CD4-positive, alpha-beta T cell treated with Interferon alpha-2 for 1 hour (primary cell): ENCODE measurements at places on chromosomes 3 and 15.
A peak's percentile ranks its signal among the peaks of the same experiment; 100 is the strongest.

GRCh38 chr15:39327005-39327730 lies 253.7 kb upstream of the THBS1 start:
- DNase-seq, result peak; percentile 8

- no peak for DNase-seq
These were observed 742.0 kb upstream of the LMCD1 start for GRCh38 chr3:7759630-7760029.

DNA sequence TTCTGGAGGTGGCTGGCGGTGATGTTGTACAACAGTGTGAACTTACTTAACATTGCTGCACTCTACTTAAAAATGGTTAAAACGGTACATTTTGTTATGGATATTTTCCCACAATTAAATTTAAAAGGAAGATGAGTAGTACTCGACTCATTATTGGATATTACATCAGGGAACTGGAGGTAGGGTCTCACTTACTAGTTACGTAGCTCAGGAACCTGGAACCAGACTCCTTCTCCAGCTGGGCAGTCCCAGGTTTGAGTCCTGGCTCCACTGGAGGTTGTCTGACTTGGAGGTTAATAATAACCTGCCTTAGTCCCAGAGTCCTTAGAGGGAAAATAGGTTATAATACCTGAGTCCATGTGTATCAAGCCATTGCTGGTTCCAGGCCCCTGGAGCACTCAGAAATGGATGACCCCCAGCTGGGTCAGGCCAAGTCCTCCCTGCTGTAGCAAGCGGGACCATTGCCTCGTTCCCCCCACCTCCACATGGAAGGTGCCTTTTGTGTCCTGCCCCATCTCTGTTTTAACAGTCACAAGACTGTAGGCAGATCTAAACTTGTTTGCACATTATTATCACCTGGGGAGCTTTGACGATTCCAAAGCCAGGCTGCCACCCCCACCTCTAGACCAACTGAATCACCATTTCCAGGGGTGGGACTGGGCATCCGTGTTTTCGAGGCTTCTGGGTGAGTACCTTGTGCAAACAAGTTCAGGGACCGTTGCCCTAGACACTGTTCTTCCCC lies 126.6 kb downstream of the IGF1R start:
- no peak for DNase-seq

DNA sequence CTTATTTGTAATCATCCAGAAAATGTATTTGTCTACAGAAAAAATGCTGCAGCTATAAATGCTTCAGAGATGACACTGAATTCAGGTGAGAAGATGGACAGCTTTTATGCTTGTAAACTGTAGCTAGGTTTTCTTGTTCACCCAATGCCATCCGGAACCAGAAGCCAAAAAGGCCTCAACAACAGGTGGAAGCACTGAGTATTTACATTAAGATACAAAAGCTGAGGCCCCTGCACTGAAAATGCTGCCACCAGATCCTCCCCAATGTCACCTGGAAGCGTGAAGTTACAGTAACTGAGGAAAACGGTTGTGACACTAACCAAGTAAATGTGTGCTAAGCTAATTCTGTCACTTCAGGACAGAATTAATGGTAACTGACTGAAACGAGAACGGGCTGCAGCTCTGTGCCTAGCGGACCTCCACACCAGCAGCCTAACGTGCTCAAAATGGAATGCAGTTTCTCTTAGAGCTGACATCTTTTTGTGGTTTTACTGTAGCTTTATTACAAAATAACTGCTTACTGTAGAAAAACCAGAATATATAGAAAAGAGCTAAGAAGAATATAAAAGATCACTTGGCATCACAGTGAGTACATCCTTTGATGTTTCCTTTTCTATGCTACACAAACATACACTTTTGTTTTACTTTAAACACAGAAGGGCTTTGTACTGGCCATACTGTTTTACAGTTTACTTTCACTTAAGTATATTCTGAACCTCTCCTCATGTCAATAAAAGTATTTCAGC lies 7.6 kb downstream of the CHSY1 start:
- DNase-seq, result no peak

DNA sequence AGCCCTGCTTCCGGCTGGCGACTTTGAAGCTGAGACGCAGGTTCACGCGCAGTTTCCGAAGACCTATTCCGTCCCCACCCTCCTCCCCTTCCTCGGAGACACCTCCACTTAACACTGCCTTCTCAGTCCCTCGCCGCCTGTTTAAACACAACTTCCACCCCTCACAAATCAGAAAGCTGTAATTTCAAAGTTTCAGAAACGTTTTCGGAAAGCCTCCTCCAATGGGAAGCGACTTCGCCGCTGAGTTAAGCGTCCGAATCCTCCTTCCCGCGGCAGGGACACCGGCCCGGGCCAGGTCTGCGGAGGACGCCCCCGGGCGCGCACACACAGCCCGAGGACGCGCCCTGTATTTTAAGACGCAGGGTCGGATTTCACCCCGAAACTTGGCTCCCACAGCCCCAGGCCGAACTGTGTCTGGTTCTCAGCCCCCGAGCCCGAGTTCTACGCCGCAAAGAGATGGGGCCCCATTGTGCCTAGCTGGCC lies 559 bp upstream of the LRRN1 start:
- peak; percentile 34 for DNase-seq

GRCh38 chr3:14371573-14372474 lies 30.6 kb upstream of the SLC6A6 start:
- peak; percentile 64 for DNase-seq

DNA sequence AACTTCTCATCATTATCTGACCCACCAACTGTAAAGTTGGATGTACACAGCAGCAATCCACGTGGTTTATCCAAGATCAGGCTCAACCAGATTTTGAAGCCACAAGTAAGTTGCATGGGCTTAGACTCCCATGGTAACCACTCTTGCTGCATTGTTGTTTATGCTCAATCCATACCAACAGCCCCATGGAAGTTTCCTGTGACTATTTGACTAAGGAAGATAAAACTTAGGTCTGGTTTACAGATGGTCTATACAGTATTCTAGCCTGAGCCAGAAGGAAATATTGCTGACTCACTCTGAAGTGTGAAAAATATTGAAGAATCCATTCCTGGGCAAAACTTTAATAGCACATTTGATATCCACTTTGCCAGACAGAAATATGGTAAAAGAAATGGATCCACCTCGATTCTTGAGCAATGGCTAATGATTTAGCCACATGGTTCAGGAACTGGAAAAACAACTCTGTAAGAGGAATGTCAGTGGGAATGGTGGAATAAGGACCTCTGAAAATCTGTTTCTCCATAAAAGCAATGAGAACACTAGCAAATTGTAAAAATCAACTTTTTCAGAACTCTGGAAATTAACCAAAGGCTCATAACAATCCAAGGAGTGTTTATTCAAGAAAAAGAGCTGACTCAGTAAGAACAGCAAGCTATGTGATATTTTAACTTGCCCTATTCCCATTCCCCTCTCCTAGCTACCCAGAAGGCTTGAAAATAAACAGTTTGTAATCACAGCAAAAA lies 162.9 kb upstream of the STT3B start:
- DNase-seq, result no peak
